ENCODE measurements at places on chromosomes 16 and 17.

DNA sequence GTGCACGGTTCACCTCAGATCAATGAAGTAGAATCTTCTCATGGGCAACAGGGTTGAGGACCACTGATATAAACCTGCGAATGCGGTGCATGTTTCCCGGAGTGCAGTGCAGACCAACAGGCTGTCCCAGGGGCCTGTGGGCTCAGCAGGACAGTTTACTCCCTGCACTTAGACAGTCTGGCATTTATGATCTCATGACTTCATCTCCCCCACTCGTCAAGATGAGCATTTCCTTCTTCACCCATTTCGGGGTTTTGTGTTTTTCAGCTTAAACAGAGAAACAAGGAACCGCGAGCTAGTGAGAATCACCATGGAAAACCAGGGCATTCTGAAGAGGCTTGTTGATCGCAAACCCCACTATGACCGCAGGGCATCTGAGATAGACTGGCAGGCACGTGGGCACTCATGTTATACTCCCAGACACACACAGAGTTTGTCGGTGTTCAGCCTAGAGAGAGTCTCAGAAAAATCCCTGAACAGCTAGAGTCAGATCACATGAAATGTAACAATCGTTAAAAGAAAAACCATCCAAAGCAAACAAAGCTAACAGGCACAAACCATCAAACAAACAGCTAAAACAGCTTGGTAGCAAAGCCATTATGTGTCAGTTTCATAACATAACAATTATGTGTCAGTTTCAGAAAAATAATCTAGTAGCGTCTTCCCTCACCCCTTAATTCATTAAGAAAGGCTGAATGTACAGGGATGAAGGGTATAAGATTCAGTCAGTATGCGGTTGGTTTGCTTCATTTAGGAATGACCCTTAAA lies 2.9 kb downstream of the CFAP97D1 start:
- no peak for DNase-seq

DNA sequence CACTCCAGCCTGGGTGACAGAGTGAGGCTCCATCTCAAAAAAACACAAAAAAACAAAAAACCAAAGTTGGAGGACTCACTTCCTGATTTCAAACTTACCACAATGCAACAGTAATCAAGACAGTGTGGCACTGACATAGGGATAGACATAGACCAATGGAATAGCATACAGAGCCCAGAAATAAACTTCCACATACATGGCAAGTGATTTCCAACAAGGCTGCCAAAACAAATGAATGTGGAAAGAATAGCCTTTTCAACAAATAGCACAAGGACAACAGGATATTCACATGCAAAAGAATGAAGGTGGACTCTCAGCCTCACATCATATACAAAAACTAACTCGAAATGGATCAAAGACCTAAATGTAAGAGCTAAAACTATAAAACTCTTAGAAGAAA lies 36.8 kb upstream of the RASD1 start:
- no peak for DNase-seq

DNA sequence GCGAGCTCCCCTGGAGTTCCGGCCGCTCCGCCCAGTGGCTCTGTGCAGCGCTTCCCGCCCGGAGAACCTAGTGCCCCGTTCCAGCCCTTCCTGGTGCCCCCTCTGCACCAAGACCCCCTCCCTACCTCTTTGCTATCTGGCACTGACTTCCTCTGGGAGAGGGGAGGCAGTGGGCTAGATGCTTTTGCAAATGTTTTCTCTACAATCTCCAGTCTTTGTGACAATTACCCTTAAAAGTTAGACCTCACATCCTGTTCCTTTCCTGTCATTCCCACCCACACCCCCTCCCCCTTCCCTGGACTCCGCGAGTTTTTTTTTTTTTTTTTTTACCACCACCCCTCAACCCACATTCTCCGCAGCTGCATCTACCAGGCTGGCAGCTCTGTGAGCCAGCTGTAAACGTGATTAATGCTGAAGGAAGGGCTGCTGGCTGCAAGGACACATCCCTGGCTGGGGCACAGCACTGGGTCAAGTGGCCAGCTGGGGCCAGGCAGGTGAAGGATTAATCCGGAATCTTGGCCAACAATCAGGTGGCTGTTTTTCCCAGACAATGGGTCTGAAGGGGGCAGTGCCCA lies 101.5 kb downstream of the MGAT5B start:
- no peak for DNase-seq

GRCh38 chr16:24118126-24118821 lies 137.9 kb upstream of the CACNG3 start:
- no peak for DNase-seq

DNA sequence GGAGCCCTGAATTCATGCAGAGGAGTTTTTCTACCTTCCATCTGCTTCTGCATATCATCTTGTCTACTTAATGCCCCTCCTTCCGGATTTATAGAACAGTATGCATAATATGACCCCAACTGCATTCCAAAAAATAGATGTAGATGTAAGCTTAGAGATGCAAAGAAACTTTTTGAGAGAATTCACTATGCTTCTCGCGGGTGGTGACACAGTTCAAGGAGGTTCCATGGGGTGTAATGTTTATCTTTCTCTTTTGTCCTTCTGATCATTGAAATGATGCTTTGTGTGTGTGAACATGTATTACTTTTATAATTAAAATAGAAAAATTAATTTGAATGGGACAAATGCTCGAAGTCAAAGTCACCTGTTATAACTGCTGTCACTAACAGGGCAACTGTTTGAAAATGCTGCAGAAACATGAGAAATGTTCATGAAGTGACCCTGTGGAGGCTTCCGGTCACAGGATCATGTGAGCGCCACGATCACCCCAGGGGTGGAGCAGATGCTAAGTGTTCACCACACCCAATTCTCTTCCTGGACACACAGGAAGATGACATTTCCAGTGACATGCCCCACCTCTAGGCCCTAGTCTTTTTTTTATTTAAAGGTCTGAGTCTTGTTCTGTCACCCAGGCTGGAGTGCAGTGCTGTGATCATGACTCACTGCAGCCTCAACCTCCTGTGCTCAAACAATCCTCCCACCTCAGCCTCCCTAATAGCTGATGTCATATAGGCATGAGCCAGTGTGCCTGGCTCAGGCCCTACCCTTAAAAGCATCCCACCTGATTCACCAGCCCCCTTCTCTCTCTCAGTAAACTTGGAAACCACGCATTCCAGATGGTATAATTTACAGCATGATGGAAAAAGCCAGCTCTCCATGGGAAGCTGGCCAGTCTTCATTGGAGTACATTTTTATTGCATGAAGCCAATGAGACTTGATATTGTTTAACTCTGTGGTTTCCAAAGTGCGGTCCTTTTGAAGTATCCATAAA lies 21.0 kb upstream of the AGRP start:
- DNase-seq: peak; percentile 39

GRCh38 chr17:76414334-76415295 lies 30.2 kb downstream of the SPHK1 start:
- DNase-seq: no peak

- DNase-seq: no peak
Measured at GRCh38 chr17:49053171-49053829, 56.1 kb downstream of the IGF2BP1 start.

DNA sequence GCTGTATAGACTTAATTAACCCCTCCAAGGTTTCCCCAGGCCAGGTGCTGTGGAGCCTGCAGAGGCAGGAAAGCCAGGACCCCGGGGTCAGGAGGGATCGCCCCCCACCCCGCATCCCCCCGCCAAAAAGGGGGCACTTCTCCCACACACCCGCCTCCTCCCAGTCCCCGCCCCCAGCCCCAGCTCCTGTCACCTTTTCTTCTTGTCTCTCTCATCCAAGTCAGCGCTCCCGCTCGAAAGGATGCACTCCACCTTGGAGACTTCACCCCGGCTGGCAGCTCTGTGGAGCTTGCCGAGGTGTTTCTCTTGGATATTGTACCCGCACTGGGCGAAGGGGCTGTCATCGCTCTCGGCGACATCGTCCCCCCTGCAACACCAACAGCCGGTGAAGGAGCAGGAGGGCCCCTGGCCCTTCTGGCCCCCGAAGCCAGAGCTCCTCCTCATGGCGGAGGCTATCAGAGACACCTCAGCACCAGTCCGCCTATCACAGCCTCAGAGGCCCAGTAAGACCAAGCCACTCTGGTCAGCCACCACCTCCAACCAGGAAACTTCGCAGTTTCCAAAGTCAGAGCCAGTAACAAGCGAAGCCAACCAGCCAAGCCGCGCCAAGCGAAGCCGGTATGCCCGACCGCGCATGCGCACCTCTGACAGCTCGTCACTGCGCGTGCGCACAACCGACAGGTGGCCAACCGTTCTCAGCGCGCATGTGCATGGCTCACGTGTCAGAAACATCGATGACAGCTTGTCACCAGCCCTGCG lies 52.5 kb downstream of the SHCBP1 start:
- no peak for DNase-seq

GRCh38 chr17:72725433-72726068 lies 366.9 kb downstream of the SLC39A11 start:
- peak; percentile 27 for DNase-seq

DNA sequence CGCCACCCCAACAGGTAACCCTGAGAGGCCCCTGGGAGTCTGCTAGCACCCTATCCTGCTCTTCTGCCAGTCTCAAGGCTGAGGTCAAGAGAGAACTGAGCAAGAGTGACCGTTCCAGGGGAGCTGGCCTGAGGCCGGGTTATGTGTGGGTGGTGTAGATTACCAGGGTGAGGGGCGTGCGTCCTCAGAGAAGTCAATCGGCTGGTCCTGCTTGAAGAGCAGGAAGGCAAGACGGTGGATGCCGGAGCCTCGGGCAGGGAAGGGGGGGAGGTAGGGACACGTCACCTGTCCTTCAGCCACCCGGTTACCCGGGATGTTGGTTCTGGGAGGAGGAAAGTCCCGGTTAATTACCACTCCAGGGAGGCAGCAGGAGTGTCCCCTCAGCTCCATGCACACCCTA lies 2.6 kb upstream of the TRIM65 start:
- no peak for DNase-seq

DNA sequence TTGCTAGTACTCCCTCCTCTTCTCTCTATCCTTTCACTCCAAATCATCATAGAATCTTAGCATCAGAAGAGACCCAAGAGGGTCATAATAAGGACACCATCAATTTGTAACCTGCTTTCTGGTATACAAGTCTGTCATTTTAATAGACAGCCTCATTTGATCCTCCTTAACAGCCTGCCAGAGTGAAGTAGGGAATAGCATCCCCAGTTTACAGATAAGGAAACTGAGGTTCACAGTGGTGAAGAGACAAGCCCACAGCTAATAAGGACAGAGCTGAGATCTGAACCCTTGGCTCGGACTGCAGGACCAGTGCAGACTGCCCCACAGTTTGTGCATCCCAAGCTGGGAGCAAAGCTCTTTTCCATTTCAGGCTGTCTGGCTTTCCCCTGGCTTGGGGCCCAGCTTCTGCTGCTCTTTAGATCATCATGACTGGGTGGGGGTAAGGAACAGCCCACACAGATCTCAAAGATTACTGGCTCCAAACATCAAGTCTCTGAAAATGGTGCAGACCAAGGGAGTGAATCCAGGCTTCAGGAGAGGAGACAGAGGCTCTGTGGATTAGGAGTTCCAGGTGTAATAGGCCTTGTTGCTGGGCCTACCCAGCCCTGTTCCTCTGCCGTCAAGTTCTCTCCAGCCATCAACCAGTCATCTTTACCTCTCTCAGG lies 10.3 kb upstream of the IGFBP4 start:
- DNase-seq: no peak

GRCh38 chr17:48068491-48068961 lies 20.4 kb downstream of the NFE2L1 start:
- no peak for DNase-seq

DNA sequence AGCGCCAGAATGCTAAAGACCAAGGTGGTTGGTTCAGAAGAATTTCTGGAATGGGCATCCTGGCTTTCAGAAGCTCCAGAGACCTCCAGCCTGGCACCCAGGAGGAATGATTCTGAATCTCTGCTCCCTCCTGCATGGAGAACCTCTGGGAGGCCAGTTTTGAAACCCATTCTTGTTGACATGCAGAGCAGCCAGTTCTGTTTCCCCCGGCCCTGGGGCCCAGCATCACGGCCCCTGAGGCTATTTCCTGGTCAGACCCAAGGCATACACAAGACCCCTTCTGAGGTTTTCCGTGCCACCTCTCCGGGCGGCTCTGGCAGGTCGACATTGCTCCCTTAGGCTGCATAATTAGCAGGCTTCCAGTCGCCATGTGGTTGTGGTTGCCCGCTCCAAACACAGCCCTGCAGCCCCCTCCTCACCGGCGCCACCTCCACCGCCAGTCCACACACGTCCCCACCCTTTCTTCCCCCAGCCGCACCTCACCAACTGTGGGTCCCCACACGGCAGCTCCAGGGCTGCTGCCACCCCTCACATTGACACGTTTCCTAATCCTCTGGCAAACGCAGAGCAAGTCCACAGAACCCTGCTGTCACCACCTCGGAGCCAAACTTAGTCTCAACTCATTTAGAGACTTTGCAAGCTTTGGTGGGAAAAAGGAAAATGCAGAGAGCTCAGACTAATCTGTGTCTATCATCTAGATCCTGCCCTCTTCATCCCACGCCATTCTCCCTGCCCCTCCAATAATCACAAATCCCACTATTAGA lies 367.1 kb downstream of the SOX9 start:
- no peak for DNase-seq

DNA sequence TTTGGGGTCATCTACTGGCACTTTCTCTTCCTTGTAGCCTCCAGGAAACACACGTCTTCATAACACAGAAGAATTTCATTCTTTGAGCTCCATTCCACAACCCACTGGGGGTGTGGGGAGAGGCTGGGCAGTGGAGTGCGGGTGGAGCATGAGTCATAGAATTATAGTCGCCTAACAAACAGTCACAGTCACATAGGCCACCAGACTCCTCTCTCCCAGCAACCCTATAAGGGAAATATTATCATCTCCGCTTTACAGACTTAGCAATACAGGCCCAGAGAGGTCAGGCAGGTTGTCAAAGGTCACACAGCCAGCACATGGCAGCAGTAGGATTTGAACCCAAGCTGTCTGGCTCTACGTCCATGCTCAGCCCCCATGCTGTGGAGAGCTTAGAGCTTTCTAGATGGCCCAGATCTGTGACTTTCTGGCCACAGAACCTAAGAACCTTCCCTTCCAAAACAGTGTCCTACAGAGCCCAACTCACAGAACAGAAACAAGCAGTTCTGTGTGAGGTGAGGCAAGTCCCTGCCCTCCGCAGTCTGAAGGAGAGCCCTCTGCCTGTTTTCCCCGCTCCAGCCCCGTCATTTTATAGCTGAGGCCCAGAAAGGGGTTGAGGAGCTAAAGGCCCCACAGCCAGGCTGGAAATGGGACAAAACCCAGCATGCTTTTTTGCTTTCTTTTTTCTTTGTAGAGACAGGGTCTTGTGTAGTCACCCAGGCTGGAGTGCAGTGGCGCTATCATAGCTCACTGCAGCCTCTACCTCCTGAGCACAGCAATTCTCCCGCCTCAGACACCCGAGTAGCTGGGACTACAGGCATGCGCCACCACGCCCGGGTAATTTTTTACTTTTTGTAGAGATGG lies 10.7 kb upstream of the LITAF start:
- no peak for DNase-seq

GRCh38 chr17:57363998-57364643 lies 107.8 kb downstream of the MSI2 start:
- no peak for DNase-seq
